ENCODE measurements at places on chromosomes 12 and 14.

DNA sequence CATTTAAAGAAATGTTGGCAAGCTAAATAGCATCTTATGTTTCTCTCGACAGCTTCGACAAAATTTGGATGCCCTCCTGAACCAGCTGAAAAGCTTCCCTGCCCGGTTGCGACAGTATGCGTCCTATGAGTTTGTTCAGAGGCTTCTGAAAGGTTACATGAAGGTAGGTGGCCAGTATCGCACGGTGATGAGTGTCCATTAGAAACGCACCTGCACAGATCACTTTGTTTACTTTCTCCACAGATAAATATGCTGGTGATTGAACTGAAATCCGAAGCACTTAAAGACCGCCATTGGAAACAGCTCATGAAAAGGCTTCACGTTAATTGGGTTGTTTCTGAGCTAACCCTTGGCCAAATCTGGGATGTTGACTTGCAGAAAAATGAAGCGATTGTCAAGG, 36.5 kb downstream of the DYNC1H1 start:
- no peak for DNase-seq

- no peak for DNase-seq
These were observed 75.5 kb upstream of the OTX2 start for GRCh38 chr14:56885825-56886224.

GRCh38 chr14:65210118-65210821, 108.0 kb upstream of the MAX start:
- no peak for DNase-seq

DNA sequence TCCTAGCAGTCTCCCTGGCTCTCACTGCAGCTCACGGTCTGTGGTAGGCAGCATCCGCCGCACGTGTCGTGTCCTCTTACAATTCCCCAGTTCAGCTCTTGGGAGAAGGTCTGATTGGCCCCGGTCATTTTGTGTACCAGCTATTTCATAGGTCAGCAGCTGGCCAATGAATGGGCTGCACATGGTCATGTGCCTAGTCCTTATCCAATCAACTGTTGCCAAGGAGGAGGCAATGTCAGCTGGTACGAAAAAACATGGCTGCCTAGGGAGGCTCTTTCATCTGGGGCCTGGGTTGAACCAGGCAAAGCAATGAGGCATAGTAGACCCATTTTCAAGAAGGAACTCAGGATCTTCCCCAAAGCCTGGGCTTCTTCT, 46.1 kb downstream of the RNFT2 start:
- no peak for DNase-seq

GRCh38 chr12:25197608-25198007, 2.6 kb downstream of the ETFRF1 start:
- no peak for DNase-seq

DNA sequence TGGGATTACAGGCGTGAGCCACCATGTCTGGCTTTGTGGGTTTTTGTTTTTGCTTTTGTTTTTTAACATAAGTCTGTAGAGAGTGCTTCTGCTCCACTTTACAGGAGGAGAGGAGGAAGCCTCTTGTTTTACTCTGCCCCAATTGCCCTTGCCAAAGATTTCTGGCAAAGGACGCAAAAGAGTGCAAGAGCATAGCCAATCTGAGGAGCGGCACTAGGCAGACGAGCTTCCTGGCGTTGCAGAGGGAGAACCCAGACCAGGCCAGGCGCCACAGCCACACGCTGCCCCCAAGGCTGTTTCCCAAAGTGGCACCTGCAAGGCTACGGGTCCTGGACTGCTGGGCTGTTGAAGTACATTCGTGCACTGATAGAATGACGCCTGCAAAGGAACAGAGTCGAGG, 96.2 kb downstream of the BBS10 start:
- no peak for DNase-seq

DNA sequence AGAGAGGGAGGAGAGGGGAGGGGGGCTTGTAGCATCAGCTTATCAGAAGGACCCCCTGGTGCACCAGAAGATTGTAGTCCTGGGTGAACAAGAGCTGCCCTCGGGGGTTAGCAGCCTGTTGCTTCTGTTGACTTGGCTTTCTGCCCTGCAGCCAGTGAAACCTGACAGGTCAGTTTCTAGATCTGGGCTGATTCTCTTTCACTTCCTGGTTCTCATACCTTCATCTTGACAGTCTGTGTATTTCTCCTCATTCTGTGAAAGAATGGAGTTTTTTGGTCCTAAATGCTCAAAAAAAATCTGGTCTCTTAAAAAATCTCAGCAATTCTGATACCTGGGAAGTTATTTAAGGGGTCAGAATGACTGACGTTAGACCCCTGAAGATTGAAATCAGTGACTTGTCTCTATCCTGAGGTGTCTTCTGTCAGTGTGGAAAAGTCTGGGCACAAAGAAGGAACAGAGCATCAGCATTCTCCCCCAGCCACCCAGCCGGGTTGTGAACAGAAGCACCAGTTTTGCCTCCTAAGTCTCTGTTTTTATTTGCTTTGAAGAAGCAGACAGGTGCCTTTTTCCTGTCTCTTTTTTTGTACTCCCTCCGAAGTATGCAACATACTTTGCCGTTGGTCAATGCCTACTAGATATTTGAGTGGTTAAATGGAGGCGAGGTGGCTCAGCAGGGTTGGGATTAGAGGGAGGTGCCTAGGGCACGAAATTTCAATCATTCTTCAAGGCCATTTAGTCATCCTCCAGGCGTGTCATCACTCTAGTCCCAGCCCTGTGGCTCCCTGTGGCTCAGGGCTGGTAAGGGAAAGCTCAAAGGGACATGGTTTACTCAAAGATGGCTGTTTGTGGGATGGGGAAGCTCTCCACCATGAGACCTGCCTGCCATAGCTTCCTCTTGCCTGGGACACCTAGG, 24.0 kb downstream of the TTC9 start:
- no peak for DNase-seq

DNA sequence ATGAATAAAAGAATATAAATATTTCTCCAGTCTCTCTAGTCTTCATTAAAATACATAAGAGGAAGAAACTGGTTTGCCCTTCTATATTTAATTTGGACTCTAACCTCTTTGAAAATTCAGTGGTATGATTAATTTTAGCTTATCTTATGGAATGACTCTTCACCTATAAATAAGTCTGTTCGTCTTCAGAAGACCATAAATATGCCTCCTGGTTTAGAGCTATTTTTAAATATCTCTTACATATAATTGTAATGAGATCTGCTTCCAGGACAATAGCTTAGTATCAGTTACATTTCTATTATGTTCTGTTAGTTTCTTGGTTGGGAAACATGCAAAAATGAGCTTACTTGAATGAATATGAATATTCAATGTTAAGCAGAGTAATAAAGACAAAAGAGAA, 257.5 kb upstream of the HMGA2 start:
- DNase-seq: no peak

- DNase-seq: no peak
These were observed 52.0 kb upstream of the NTF3 start for GRCh38 chr12:5379749-5380496.

DNA sequence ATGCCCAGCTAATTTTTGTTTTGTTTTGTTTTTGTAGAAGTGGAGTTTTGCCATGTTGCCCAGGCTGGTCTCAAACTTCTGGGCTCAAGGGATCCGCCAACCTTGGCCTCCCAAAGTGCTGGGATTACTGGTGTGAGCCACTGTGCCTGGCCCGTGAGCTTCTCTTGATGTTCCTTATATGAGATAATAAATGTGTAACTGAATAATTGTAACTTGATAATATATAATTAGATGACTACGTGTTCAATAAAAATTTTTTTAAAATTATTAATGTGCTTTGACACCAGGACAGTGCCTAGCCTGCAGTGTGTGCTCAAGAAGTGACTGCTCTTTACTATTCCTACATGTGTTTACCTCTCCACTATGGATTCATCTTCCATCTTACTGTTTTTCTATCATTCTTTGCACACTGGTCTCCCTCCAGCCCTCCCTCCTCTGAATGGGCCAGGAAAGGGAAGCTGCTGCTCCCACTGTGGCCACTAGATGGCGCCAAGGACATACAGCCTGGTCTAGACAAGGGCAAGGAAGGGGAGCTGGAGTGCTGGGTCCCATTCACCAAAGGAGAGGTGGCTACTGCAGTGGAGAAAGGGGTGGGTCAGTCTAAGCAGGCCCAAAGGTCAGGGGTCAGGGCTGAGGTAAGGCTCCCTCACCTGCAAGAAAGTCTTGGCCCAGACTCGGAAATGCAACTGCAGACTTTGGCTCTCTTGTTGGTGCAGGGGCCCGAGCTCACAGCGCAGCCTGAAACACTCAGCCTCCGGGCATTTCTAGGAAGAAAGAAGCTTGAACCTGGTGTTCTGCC, 14.7 kb upstream of the ZNF385A start:
- DNase-seq: peak; percentile 78

DNA sequence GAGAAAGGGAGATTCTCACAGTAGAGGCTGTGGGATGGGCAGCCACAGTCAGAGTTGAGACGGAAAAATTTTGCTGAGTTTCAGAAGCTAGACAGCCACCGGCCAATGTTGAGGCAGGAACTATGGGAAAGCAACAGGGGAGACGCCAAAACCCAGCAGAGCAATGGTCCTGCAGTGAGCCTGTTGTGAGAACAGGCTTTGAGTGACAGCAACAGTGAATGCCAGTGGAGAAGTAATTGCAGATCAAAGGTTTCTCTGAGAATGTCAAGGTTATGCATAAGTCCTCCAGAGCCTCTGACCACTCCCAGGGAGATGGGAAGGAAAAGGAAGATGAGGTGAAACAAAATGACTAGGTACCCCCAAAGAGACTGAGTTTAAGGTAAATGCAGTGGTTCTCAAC, 54.2 kb upstream of the DAAM1 start:
- no peak for DNase-seq

- no peak for DNase-seq
These were observed 304.7 kb upstream of the SYT1 start for GRCh38 chr12:78559886-78560285.

- DNase-seq: no peak
These were observed 144.8 kb downstream of the TBC1D30 start for GRCh38 chr12:64968989-64969819.

DNA sequence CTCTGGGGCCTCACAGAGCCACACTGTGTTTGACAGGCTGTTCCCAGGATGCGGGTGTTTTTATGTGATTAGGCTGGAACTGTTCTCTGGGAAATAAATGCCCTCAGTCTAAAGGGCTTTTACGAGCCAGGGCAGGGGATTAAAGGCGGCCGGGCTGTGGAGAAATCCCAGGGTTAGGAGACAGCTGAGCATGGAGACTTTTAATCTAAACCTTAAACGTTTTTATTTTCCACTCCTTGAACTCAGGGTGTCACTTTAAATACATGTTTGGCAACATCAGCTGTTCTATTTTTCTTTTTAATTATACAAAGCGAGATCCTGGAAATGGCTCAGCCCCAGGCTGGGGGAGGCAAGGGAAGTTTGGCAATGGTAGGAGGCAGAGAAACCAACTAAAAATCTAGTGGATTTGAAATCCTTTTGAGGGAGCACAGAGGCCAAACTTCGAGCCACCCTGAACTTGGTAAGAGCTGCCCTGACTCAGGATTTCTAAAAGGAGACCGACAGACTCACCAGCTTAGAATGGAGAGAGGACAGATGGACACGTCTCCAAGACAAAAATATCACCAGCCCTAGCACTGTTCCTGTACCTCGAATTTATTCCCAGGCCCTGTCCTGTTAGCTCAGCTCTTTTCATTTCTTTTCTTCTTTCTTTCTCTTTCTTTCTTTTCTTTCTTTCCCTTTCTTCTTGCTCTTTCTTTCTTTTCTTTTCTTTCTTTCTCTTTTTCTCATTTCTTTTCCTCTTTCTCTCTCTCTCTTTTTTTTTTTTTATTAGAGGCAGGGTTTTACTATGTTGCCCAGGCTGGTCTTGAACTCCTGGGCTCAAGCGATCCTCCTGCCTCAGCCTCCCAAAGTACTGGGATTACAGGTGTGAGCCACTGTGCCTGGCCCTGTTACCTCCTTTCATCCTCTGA, 15.8 kb upstream of the ORAI1 start:
- DNase-seq: no peak

DNA sequence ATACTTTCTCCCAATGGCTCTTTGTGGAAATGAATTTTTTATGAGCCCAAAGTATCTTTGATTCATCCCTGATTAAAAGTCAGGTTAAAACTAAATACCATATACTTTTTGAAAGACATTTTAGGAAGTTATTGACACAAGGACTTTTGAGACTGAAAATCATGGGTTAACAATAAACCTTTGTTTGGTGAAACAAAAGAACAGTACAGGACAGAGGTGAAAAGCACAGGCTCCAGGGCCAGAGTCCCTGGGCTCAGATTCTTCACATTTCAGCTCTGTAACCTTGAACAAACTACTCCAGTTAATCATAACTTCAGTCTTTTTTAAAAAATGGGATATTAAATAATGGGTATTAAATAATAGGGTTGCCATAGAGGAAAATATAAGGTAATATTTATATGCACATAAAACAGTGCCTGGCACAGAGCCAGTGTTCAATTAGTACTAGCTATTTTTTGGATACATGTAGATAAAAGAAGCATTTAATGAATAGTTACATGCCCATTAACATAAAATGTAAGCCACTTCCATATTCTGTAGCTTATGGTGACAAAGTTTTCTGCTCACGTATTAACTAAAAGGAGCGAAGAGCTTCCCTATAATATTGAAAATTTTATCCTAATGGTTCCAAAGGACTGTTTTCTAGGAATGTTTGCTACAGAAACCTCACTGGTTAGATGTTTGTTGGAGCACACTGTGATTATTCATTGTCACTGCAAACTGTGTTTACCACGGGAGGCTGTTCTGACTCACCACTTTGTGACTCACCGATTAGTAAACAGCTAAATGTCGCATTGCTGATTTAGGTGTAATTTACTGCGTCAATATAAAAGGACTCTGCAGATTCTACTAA, 255.4 kb downstream of the DAD1 start:
- DNase-seq: no peak

- DNase-seq: no peak
These were observed 31.2 kb downstream of the DAD1 start for GRCh38 chr14:22557846-22558220.

DNA sequence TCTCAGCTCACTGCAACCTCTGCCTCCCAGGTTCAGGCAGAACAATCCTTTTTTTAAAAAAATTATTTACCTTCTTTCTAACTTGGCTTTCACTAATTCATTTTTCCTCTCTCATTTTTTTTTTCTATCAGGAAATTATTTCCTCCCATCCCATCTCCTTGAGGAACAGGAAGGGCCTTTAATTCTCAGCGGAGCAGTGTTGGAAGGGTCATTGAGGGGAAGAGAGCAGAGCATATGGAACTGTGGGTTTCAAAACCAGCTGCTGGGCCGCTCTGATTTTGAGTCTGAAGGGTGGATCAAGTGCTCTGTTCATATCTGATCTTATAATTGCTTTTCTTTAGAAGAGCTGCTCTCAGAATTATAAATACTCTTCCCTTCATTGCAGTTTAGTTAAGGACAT, 29.0 kb downstream of the NUBPL start:
- DNase-seq: no peak
